Left lobe of liver (tissue), 2 donors: ENCODE measurements at places on chromosomes 3 and 15. TPM values are rescaled to one million over a fixed set of nuclear protein-coding genes. Genes with fewer than 3 reads are reported as not detected.

DNA sequence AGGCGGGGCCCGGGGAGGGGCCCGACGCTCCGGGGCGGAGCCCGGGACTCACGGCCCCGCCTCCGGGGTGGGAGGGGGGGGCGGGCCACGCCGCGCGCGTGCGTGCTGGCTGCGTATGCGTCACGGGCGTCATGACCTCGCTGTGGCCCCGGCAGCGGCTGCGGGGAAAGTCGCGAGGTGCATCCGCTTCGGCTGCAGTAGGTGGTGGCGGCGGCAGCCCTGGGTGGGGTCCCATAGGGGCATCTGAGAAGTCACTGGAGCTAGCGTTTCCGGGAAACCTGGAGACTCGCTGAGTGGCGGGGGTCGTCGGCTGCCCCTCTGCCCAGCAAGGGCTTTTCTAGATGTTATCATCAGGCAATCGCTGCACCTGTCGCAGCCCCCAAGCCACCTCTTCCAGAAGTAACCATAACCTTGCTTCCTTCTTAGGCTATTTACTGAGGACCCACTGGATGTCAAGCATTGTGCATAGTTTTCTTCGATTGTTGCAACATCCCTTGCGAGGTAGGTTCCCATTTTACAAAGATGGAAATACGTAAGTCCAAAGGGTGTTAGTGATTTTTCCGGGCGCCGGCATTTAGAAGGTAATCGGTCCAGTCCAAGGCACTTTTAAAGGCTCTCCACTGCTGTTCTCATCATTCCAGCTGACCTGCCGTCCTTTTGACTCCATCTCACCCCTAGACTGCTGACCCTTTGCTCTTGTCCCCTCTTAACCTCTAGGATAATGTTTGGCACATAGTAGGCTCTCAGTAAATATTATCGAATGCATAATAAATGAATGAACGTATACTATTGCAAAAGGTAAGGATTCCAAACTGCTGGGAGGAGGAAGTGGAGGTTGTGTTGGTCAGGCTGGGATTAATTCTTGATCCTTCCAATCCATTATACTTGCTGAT is at the start of gene GDPGP1:
Gene GDPGP1, plus strand, starts transcription at position 114 of the 893 bp plus-strand sequence. CDS start 6,700 bp downstream, outside the sequence.
- no peak for DNase-seq

- DNase-seq = no peak
Observed at GRCh38 chr3:31573036-31573779, 40.5 kb downstream of the STT3B start.

- no peak for DNase-seq
Observed at GRCh38 chr3:108035751-108036150, 55.1 kb downstream of the CD47 start.

The RGMA gene
- 0.33 TPM for total RNA-seq

The ATP10A gene
- 0.50 TPM for total RNA-seq

The SEMA3F gene
- total RNA-seq = 4.0 TPM

The MYO1E gene
- total RNA-seq = 81.4 TPM

The SLCO2A1 gene
- total RNA-seq = 7.4 TPM

The PPM1L gene
- 26.4 TPM for total RNA-seq

The ARHGAP31 gene
- 2.9 TPM for total RNA-seq
